ENCODE measurements at places on chromosomes 1 and 21.

DNA sequence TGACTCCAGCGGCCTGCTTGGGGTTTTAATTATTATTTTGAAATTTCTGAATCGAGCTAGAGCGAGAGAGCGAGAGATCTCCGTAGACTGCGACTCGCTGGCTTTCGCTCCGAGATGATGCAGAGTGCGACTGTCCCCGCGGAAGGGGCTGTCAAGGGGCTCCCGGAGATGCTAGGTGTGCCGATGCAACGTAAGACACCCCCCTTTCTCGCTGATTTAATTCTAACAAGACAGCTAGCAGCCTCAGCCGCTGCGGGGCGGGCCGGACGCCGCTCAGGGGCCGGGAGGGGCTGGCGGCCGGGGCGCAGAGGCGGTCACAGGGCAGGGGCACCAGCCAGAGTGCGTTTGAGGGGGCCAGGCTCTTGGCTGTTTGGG lies 339 bp downstream of the LHX4 start:
- no peak overlapping the region for H3K4me3 ChIP-seq
- no peaks in the 10 kb centered on the region for H3K36me3 ChIP-seq
- no peak overlapping the region for H3K27ac ChIP-seq

- no peak overlapping the region for H3K27ac ChIP-seq
- H3K4me1 ChIP-seq = no peaks in the 10 kb centered on the region
- H3K27me3 ChIP-seq = no peaks in the 10 kb centered on the region
- H3K36me3 ChIP-seq = no peaks in the 10 kb centered on the region
- no peak for DNase-seq
- H3K4me3 ChIP-seq = no peak overlapping the region
Measured at GRCh38 chr21:34909492-34910292, 139.4 kb downstream of the RUNX1 start.

GRCh38 chr1:10860682-10861081 lies 64.2 kb upstream of the CASZ1 start:
- H3K4me3 ChIP-seq = no peak overlapping the region
- no peaks in the 10 kb centered on the region for H3K4me1 ChIP-seq
- no peaks in the 10 kb centered on the region for H3K36me3 ChIP-seq
- H3K27ac ChIP-seq = no peak overlapping the region
- peak; percentile 65 for DNase-seq

DNA sequence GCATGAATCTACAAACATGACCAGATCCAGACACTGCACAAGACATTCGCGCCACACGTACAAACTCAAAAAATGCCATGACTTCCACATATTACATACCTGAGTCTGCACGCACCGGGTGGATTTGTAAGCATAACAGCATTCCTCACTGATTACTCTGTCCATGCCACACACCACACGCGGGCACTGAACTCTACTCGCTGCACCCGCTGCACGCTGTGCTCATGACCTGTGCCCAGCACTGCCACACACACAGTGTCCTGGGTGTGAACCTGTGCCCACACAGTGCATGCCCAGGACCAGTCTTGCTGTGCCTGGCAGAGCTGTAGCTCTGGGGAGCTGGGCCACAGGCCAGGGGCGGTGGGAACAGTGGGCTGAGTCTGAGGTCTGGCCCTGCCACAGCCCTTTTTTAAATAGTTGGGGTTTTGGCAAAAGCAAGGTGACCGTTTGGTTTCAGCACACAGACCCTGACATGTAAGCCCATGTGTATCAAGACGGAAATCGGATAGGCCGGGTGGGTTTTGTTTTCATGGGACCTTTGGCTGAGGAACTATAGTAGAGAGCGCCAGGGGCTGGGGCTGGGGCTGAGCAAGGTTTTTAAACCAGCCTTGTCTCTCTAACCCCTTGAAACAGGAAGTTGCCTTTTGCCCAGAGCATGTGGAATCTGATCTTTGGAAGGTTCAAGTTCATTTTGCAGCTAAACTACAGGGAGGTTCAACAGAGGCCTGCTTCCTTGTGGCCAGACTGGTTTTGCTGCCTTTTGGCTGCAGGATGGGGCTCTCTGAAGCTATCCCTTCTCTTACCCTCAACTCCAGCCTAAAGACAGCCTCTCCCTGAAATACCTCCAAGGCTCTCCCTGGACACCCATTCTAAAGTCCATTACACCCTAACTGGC lies 12.3 kb upstream of the GOLT1A start:
- H3K27ac ChIP-seq = no peak overlapping the region
- no peak overlapping the region for H3K4me3 ChIP-seq
- H3K4me1 ChIP-seq = no peaks in the 10 kb centered on the region
- no peaks in the 10 kb centered on the region for H3K36me3 ChIP-seq
- DNase-seq = peak; percentile 13

DNA sequence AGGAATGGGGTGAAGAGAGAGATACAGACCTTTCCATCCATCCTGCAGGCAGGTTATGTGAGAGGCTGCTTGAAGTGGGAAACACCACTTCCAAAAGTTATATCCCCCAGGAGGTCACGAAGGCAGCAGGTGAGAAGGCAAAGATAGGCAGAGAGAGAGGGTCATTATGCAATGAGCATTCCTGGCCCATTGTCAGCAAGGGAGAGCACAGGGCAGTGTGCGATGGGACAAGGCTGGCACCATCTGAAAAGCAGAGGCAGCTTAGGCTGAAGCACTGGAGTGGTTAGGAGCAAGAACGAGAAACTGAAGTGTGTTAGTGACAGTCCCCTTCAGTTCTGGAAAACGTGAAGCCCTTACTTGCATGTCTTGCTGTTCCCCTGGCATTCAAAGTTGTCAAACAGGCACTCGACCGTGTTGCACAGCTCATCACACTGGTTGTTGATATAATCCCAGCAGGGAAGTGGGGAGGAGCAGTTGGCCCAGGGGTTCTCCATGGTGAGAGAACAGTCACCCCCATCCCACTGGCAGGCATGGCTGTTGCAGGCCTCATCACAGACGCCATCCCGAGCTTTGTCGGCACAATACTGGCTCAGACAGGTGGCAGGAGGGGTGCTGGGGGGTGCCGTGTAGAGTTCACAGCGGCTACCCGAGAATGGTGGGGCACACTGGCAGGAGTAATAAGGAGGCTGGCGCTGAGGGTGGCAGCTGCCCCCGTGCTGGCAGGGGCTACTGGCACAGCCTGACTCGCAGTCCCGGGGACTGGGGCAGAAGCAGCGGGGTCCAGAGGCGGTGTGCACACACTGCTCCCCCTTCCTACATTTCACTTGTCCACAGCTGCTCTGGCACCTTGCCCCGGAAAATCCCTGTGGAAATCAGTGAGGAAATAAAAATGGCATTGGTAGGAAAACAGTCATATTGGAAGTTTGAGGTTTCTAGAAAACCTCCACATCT lies 28.9 kb upstream of the ADAM30 start:
- peaks cover 64% of the 10 kb centered on the region for H3K36me3 ChIP-seq
- DNase-seq = peak; percentile 56
- H3K27ac ChIP-seq = no peak overlapping the region
- no peak overlapping the region for H3K4me3 ChIP-seq

GRCh38 chr1:80083892-80084291 lies 1077.4 kb upstream of the ADGRL4 start:
- no peaks in the 10 kb centered on the region for H3K4me1 ChIP-seq
- no peaks in the 10 kb centered on the region for H3K36me3 ChIP-seq
- no peak for DNase-seq
- H3K4me3 ChIP-seq = no peak overlapping the region
- H3K27ac ChIP-seq = no peak overlapping the region

DNA sequence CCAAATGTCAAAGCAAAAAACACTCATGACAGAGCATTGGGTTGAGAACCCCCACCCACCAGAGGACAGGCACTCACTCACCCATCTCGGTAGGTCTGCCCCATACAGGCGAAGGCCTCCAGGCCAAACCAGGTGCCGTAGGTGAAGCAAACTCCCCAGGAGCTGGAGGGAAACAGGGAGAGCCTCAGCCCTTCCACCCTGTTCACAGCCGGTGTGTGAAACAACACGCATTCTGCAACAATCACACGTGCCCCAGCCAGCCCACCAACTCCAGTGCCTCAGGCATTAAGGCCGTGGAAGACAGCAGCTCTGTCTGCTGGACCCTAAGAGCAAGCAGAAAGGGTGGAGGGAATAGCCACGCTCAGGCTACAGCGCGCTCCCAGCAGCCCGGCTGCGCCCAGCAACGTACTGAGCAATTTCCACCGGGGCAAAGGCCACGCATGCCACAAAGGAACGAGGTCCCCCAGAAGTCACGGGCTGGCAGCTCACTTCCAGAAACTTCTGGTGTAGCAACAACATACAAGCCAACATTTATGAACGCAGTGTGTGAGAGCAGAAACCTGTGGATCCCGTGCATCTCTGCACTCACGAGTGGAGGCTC lies 11.4 kb upstream of the SPATC1L start:
- H3K27me3 ChIP-seq = no peaks in the 10 kb centered on the region
- no peaks in the 10 kb centered on the region for H3K4me1 ChIP-seq
- peaks cover 28% of the 10 kb centered on the region for H3K36me3 ChIP-seq
- no peak overlapping the region for H3K4me3 ChIP-seq

GRCh38 chr1:1436630-1437032 lies 1.1 kb downstream of the VWA1 start:
- H3K36me3 ChIP-seq = no peaks in the 10 kb centered on the region
- H3K4me3 ChIP-seq = peak overlapping the region; percentile 26
- H3K27ac ChIP-seq = no peak overlapping the region

DNA sequence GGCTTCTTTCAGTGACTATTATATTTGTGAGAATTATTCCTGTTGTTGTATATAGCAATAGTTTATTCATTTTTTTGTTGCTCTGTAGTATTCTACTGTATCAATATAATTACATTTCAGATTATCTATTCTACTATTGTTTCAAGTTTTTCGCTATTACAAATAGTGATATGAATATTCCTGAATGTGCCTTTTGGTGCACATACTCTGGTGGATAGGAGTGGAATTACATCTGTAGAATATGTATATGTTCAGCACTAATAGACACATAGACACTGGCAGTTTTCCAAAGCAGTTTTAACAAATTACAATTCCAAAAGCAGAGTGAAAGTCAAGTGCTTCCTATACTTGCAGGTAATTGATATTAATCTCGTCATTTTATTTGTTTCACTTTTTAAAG lies 696.2 kb upstream of the PRMT6 start:
- H3K4me3 ChIP-seq = no peak overlapping the region
- no peaks in the 10 kb centered on the region for H3K36me3 ChIP-seq
- H3K27ac ChIP-seq = no peak overlapping the region
- DNase-seq = no peak

- peaks cover 10% of the 10 kb centered on the region for H3K4me1 ChIP-seq
- no peak overlapping the region for H3K4me3 ChIP-seq
- no peaks in the 10 kb centered on the region for H3K27me3 ChIP-seq
- H3K27ac ChIP-seq = no peak overlapping the region
Measured at GRCh38 chr1:193525917-193526710, 339.7 kb upstream of the B3GALT2 start.

All from thyroid gland (tissue), 4 donors.